Vagina (tissue), 2 donors: ENCODE measurements at places on chromosomes 3 and 15. TPM values are rescaled to one million over a fixed set of nuclear protein-coding genes. Genes with fewer than 3 reads are reported as not detected.

GRCh38 chr3:124768812-124769211 is 38.6 kb downstream of the UMPS start:
- no peaks in the 10 kb centered on the region for H3K27me3 ChIP-seq
- H3K4me1 ChIP-seq: peaks cover 36% of the 10 kb centered on the region
- H3K4me3 ChIP-seq: no peak overlapping the region
- no peak overlapping the region for H3K27ac ChIP-seq

GRCh38 chr15:89649716-89650115 is 5.6 kb downstream of the KIF7 start:
- H3K4me1 ChIP-seq: peaks cover 7% of the 10 kb centered on the region
- H3K27ac ChIP-seq: no peak overlapping the region
- DNase-seq: no peak
- no peak overlapping the region for H3K4me3 ChIP-seq
- H3K36me3 ChIP-seq: peaks cover 3% of the 10 kb centered on the region

- no peak overlapping the region for H3K27ac ChIP-seq
- no peak overlapping the region for H3K4me3 ChIP-seq
- no peaks in the 10 kb centered on the region for H3K36me3 ChIP-seq
- peak; percentile 56 for DNase-seq
These were observed 65.1 kb downstream of the B3GNT5 start for GRCh38 chr3:183317886-183318865.

- H3K4me1 ChIP-seq: no peaks in the 10 kb centered on the region
- H3K4me3 ChIP-seq: no peak overlapping the region
- DNase-seq: no peak
- H3K36me3 ChIP-seq: no peaks in the 10 kb centered on the region
- H3K27ac ChIP-seq: no peak overlapping the region
These were observed 539.3 kb upstream of the LMCD1 start for GRCh38 chr3:7962301-7962700.

- DNase-seq: no peak
- H3K27me3 ChIP-seq: no peaks in the 10 kb centered on the region
- H3K36me3 ChIP-seq: no peaks in the 10 kb centered on the region
- H3K4me1 ChIP-seq: peaks cover 15% of the 10 kb centered on the region
These were observed 299.1 kb downstream of the TLE3 start for GRCh38 chr15:69798481-69799250.

DNA sequence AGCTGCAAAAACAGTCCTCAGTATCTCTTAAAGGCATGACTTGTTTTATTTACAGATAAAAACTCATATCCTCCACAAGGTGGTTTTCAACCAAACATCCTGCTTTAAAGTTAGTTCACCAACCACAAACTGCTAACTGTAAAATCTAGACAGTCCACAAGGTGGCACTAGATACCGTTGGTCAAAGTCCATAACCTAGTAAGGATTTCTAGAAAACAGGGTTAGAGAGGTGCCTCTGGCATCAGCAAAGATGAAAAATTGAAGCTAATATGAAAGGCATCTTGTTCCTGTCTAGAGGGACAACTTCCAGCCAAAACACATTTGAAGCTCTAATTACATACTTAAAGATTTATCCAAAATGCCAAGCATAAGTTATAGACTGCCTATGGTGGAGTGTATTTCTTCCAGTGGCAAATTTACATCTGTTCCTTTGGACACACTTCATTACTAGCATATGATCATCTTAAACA is 56.0 kb downstream of the ZMAT3 start:
- peaks cover 9% of the 10 kb centered on the region for H3K4me1 ChIP-seq
- H3K4me3 ChIP-seq: no peak overlapping the region
- no peaks in the 10 kb centered on the region for H3K36me3 ChIP-seq
- H3K27me3 ChIP-seq: no peaks in the 10 kb centered on the region
- no peak for DNase-seq

DNA sequence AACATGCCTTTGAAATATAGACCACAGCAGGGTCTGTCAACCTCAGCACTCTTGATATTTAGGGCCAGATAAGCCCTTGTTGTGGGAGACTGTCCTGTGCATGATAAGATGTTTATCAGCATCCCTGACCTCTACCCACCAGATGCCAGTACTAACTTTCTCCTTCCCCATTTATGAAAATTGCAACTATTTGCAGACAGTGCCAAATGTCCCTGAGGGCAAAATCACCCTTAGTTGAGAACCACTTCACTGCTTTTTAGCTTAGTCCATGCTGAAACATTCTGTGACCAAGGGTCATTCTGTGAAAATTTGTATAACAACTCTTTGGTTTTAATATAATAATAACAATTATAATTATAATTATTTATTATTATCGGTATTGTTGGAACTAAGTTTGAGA is 1032.4 kb downstream of the MCTP2 start:
- H3K4me3 ChIP-seq: no peak overlapping the region
- no peaks in the 10 kb centered on the region for H3K27me3 ChIP-seq
- H3K4me1 ChIP-seq: peaks cover 55% of the 10 kb centered on the region
- H3K36me3 ChIP-seq: no peaks in the 10 kb centered on the region
- H3K27ac ChIP-seq: no peak overlapping the region

DNA sequence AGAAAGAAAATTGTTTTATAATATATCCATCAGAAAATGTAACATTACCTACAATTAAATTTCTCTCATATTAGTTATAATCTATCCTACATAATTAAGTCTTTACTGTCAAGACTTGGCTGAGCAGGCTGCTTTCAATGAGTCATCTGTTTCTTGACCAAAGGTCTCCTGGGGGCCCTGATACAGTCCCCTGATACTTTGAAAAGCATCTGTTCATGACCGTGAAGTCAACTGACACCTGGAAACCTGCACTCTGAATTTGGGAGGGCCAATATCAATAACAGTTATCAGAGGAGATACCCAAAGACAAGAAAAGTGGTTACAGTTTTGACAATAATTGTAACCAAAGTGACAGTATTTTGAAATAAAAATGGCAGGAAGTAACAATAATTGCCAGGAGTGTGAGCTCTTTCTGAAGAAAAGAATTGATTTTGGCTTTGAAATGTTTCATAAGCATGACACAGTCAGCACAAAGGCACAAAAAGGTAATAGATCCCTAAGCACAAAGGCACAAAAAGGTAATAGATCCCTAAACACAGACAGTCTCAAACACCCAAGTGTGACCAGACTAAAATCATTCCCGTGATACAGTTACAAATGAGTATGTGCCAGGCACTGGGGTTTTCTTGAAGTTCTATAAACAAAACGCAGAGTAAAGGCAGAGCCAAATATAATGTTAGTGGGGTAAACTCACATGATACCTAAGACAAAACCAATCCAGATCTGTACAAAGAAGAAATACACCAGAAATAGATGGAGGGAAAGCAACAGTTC is 260.7 kb downstream of the PLOD2 start:
- no peak for DNase-seq
- H3K4me1 ChIP-seq: no peaks in the 10 kb centered on the region

- H3K4me1 ChIP-seq: no peaks in the 10 kb centered on the region
- H3K27ac ChIP-seq: no peak overlapping the region
- DNase-seq: no peak
- no peaks in the 10 kb centered on the region for H3K36me3 ChIP-seq
- no peaks in the 10 kb centered on the region for H3K27me3 ChIP-seq
These were observed 73.4 kb downstream of the NPAP1 start for GRCh38 chr15:24748812-24749439.

DNA sequence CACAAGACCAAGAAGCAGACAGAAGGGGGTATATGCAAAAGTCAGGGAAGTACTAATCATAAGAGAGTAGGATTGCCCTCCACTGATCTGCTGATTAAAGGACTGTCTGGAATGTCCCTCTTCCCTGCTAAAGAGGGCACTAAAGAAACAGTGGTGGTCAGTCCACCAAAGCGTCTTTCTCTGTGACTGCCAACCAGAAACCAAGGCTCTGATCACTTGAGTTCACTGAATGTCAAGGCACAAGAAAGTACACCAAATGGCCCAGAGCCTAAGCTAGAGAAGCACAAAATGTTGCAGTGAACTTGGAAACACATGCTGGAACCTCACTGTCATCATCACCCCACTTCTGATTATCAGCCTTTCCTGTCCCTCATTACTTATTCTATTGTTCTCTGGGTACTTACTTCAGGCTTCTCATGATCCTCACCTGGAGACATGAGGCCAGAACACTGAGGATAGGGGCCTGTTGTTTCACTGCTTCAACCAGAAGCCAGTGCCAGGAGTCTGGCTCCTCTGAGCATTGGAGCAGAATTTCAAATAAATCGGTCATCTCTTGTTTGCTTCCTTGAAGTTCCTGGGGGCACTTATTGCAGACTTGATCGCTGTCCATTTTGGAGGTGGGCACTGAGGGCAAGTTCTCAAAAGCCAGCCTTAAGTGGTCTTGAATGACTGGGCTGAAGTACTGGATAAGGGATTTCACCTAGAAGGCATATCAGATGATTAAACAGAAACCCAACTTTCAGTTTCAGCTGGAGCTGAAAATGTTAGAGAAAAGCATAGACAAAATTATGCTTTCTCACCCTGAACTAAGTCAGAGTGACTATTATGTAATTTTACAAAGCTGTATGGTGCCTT is 58.9 kb downstream of the EIF3J start:
- H3K4me3 ChIP-seq: no peak overlapping the region
- H3K27ac ChIP-seq: no peak overlapping the region
- no peak for DNase-seq
- H3K4me1 ChIP-seq: no peaks in the 10 kb centered on the region

- no peak for DNase-seq
- no peaks in the 10 kb centered on the region for H3K27me3 ChIP-seq
- H3K27ac ChIP-seq: peak overlapping the region; percentile 22
- peaks cover 24% of the 10 kb centered on the region for H3K4me1 ChIP-seq
- no peaks in the 10 kb centered on the region for H3K36me3 ChIP-seq
These were observed 147.0 kb upstream of the LRRFIP2 start for GRCh38 chr3:37321377-37321781.

DNA sequence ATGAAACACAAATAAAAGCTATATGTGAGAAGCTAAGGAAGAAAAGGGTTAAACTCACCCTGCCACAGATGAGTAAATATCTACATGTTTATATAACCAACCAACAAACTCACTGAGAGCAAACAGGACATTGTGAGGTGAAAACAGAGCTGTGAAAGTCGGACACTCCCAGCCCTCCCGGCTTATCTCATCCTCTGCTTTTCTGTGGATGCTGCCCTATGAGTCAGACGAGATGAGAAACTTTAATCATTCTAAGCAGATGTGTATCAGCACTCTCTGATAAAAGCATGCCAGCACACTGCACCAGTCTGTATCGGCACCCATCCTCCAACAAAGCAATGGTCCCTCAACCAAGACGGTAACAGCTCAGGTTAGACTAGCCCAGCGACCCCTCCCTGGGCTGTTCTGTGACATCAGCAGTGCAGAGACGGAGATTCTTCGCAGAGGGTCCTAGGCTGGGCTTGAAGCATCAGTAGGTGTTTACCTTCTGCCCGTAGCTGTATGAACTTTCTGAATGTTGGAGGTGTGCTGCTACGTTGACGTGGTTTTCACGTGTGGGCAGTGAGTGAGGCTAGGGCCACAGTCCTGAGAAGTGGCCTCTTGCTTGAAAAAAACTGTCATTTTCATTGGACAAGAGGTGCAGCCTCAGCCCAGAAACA is 119.8 kb upstream of the ALDH1A3 start:
- H3K27ac ChIP-seq: peak overlapping the region; percentile 63
- peaks cover 18% of the 10 kb centered on the region for H3K4me1 ChIP-seq
- peak; percentile 79 for DNase-seq
- no peaks in the 10 kb centered on the region for H3K27me3 ChIP-seq
- H3K36me3 ChIP-seq: no peaks in the 10 kb centered on the region

Gene LRRIQ4
- not detected for total RNA-seq

- H3K27ac ChIP-seq: no peak overlapping the region
- DNase-seq: no peak
- H3K27me3 ChIP-seq: no peaks in the 10 kb centered on the region
- H3K36me3 ChIP-seq: no peaks in the 10 kb centered on the region
These were observed 495.9 kb upstream of the GOLIM4 start for GRCh38 chr3:168591587-168591986.

Gene IL16
- total RNA-seq: 19.9 TPM

DNA sequence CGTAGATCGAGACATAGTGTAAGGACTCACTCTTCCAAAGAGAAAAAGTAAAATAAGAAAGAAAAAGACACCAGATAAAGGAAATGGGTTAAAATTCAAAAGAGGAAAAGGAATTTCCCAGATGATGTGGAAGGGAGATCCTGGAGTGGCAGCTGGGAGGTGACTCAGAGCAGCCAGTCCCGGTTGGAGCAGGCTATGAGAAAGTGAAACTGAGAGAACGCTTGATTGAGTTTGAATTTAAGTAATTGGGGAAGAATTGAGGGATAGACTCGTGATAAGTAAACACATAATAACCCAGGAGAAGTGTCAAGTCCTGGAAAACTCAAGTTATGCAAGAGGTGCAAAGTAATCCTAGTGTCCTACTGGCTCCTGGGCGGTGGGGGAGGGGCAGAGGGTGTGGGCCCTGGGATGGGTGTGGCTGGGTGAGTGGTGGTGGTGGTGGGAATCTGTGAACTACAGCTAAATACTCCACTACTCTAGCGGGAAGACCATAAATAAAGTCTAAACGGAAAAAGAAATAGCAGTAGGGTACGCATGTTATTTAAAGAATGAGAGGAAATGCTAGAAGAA is 1.2 kb downstream of the PRR20G start:
- no peak for DNase-seq
- no peak overlapping the region for H3K27ac ChIP-seq
- H3K27me3 ChIP-seq: no peaks in the 10 kb centered on the region

DNA sequence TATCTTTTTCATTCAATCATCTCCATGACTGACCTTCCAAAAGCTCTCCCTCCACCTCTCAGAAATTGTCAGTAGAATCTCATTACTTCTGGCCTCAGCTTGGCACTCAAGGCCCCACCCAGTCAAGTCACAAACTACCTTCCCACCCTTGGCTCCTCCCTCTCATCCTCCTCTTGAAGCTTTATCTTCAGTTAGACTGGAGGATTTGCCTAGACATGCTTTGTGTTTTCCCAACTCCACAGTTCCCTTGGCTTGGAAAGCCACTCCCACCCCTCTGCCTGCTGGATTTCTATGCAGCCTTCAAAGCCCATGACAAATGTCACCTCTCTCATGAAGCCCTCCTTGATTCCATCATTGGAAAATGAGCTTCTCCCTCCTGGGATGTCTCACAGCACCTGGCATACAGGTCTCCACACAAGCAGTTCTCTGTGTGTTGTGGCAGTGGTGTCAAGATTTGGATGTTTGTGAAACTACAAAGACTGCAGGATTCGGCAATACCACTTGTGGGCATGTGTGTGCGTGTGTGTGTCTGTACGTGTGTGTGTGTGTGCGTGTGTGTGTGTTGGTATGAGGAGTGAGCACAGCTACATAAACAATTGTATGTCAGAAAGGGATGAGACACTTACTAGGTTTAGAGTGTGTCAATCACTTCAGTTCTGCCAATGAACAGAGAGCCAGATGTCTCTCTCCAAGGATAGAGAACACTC is 45.3 kb upstream of the VPS8 start:
- no peak overlapping the region for H3K4me3 ChIP-seq
- H3K27me3 ChIP-seq: no peaks in the 10 kb centered on the region
- no peak overlapping the region for H3K27ac ChIP-seq
- no peaks in the 10 kb centered on the region for H3K36me3 ChIP-seq
- DNase-seq: no peak

- H3K4me1 ChIP-seq: no peaks in the 10 kb centered on the region
- H3K4me3 ChIP-seq: no peak overlapping the region
- no peak for DNase-seq
- no peaks in the 10 kb centered on the region for H3K27me3 ChIP-seq
- no peak overlapping the region for H3K27ac ChIP-seq
- H3K36me3 ChIP-seq: no peaks in the 10 kb centered on the region
These were observed 113.3 kb downstream of the FRMD4B start for GRCh38 chr3:69272556-69272955.

Gene FETUB
- 3.7 TPM for total RNA-seq

Gene CASR
- total RNA-seq: not detected

Gene VPS13C
- 52.5 TPM for total RNA-seq

Gene SYNPR
- not detected for total RNA-seq
